ENCODE measurements at places on chromosomes 1 and 21. TPM values are rescaled to one million over a fixed set of nuclear protein-coding genes. Genes with fewer than 3 reads are reported as not detected.

The TLCD4 gene
- 2.9 TPM for total RNA-seq

The GJA9 gene
- total RNA-seq: not detected

The OR10Z1 gene
- not detected for total RNA-seq

- DNase-seq: no peak
These were observed 31.5 kb upstream of the KCNK1 start for GRCh38 chr1:233582439-233582838.

The OR6N1 gene
- not detected for total RNA-seq

The RBM34 gene
- total RNA-seq: 72.0 TPM

- no peak for DNase-seq
These were observed 88.1 kb upstream of the RUNX3 start for GRCh38 chr1:25018110-25018735.

The EFNA1 gene
- total RNA-seq: 4.1 TPM

- DNase-seq: no peak
These were observed 24.4 kb downstream of the GIPC2 start for GRCh38 chr1:78070210-78070609.

The UMODL1 gene
- total RNA-seq: not detected

DNA sequence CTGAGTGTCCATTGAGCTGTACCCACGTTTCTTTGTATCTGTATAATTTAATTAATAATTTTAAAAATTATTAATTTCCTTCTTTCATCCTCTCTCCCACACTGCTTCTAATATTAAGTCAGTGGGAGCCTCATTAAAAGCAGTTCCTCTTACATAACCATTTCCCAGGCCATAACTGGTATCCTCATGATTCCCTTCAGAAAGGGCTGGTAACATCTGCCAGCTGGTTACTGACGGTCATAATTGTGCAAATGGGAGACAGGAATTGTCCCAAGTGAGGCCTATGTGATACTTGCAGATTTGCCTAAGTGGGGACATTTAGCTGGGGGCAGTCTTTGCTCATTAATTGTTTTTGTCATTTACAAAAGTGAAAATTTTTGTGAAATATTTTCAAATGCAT, 69.0 kb upstream of the SPAG17 start:
- DNase-seq: no peak

The EPHX1 gene
- total RNA-seq: 80.7 TPM

- no peak for DNase-seq
These were observed 4.1 kb downstream of the COL6A1 start for GRCh38 chr21:45985471-45986315.

GRCh38 chr1:30465096-30465495, 258.3 kb downstream of the MATN1 start:
- no peak for DNase-seq

The ATP1A2 gene
- not detected for total RNA-seq

The PPFIA4 gene
- 1.2 TPM for total RNA-seq

All from MG63 (cell line).